NCI-H2107 (cell line): ENCODE measurements at places on chromosomes 1 and 21.

DNA sequence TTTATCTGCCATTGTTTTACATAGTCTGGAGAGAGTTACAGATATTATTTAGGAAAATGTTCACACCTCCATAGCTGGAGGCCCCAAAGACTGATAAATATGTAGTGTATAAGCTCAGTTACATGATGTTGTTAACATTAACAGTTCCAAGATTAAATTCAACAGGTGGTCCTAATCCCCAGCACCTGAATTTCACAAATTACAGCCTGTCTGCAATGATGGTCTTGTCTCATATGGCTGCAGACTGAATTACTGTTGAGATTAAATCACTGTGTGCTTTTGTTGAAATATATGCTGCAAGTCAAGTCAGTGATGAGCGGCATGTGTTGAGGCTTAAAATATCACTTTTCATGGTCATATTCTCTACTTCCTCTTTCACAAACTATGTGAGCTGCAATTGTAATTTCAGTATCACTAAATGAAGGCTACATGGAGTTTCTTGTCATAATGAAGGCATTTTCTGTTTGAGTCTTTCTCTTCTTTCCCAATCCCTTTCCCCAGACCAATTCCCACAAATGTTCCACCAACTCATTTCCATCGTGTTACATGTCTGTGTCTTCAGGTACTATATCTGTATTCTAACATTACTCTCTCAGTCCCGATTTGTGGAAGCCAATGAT is 4.2 kb downstream of the ST6GALNAC5 start:
- DNase-seq = no peak

DNA sequence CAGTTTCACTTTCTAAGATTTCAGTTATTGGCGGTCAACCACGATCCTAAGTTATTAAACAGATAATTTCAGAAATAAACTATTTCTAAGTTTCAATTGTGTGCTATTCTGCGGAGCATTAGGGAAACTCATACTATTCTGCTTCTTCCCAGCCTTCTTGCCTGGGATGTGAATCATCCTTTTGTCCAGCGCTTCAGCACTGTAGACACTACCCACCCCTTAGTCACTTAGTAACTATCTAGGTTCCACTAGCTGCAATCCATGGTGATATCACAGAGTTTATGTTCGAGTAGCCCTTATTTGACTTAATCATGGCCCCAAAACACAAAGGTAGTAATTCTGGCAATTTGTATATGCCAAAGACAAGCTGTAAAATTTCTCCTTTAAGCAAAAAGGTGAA is 279.9 kb upstream of the ADAMTS5 start:
- no peak for DNase-seq

DNA sequence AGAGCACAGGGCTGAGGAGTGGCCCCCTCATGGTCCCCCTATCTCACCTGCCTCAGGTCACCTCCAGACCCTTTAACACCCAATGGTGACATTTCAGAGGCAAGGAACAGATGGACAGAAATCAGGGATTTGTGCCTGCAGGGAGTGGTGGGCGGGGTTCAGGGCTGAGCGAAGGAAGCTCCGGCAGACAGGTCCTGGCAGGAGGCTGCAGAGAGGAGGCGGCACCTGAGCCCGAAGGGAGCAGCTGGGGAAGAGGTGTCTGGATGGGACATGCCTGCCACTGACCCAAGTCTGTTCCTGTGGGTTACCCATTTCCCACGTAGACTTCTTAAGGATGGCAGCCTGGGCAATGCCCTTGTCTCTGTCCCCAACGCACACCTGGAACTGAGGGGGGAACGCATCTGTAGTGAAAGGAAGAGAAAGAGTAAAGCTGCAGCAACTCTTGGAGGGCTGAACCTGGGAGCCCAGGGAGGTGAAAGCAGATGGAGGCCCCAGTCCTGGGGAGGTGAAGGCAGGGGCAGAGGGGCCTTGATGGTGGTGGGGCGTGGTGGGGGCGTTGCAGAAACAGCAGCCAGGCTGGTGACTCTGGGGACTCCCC is 61.6 kb upstream of the ADARB1 start:
- no peak for DNase-seq

- DNase-seq = no peak
Measured at GRCh38 chr21:32687643-32688345, 40.0 kb downstream of the SYNJ1 start.

- DNase-seq = no peak
Measured at GRCh38 chr1:170071378-170071777, 3.1 kb downstream of the KIFAP3 start.

GRCh38 chr21:38913120-38913892 is 107.6 kb downstream of the ETS2 start:
- DNase-seq = peak; percentile 77

GRCh38 chr1:219130366-219130935 is 43.2 kb upstream of the LYPLAL1 start:
- no peak for DNase-seq

GRCh38 chr1:205589046-205589445 is 42.8 kb downstream of the ELK4 start:
- no peak for DNase-seq

DNA sequence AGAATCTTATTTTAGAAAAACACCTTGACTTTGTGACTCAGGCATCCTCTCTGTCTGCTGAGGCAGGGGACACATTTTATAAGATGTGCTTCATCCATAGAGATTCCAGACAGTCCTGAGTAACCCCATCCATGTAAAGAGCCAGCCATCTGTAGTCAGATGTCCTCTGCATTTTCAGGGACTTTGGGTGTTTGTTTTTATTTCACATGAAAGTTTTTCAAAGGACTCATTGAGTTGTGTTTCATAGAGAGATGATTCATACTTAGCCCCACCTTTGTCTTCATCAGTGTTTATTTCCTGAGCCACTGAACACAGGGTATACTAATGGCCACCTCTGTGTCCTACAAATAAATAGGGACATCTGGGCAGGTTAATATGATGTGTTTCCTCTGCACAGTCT is 280.4 kb downstream of the CACNA1E start:
- no peak for DNase-seq

DNA sequence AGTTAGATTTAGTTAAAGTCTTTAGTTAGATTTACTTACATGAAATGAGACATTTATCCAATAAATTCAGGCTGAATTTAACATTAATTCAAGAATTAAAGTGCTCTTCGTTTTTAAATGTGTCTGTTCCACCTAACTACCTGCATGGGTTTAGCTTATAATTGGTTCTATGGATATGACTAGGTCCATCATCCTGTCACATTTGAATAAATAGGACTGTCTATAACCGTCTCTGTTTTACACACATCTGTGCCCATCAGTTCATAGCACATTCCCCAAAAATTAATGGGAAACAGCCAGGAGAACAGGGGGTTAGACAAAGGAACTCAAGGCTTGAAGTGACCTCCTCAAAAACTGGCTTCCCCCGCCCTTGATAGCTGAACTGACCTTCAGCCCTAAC is 219.6 kb downstream of the MRPL39 start:
- no peak for DNase-seq
